K562 (cell line): ENCODE measurements at places on chromosomes 3 and 15.

DNA sequence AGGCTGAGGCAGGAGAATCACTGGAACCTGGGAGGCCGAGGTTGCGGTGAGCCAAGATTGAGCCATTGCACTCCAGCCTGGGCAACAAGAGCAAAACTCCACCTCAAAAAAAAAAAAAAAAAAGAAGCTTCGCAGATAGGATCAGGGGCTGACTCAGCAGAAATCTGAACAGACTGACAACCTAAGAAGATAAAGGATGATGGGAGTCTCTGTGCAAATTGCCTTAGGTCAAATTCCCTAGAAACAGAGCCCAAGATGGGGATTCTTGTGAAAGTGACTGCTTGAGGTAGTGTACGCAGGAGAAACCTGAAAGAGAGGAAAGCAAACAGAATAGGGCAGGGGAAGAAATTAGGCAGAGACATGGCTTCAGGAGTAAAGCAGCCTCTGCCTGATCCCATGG lies 160.8 kb upstream of the LRIG1 start:
- DNase-seq = no peak

GRCh38 chr15:98835876-98836275 lies 171.7 kb downstream of the PGPEP1L start:
- DNase-seq = no peak

- DNase-seq = no peak
These were observed 27.0 kb upstream of the CSPG5 start for GRCh38 chr3:47605652-47606051.

GRCh38 chr15:75233504-75234190 lies 24.5 kb upstream of the GOLGA6C start:
- no peak for DNase-seq

- DNase-seq = no peak
These were observed 10.7 kb downstream of the ARID3B start for GRCh38 chr15:74551714-74552113.

- DNase-seq = no peak
These were observed 13.6 kb upstream of the DENND6A start for GRCh38 chr3:57706462-57706861.

DNA sequence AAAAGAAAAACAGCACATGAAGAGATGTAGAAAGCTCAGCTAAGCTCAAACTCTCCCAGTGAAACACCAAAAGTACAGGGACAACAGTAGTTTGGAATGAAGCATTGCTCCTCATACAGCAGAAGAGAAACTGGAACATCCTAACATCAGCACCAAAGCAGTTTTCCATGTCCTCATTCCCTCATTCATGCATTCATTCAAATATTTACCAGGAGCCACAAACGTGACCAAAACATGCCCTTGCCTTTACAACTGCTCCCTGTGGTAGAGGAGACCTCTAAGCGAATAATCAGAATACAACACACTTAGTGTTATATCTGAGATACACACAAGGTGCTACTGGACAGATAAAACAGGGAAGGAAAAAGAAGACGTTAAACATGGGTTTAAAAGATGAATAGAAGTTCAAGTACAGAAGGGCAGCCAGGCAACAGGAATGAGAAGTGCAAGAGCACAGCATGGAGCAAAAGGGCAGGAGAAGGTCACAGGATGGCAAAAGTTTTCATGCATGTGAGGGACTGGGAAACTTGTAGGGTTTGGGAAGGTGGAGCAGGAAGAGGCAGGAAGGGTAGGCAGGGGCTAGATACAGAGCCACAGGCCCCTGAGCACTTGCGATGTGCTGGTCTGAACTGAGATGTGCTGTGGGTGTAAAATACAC lies 58.5 kb upstream of the LMCD1 start:
- DNase-seq = no peak

GRCh38 chr3:55721716-55722484 lies 234.8 kb upstream of the WNT5A start:
- DNase-seq = peak; percentile 8

GRCh38 chr15:31503758-31504461 lies 177.3 kb downstream of the KLF13 start:
- DNase-seq = no peak

GRCh38 chr3:8420612-8421011 lies 81.0 kb upstream of the LMCD1 start:
- DNase-seq = no peak

GRCh38 chr3:22960105-22960984 lies 242.8 kb upstream of the UBE2E2 start:
- DNase-seq = no peak

GRCh38 chr3:14343338-14344112 lies 58.9 kb upstream of the SLC6A6 start:
- DNase-seq = no peak

- DNase-seq = no peak
These were observed 39.1 kb downstream of the ATP2C1 start for GRCh38 chr3:130932979-130933378.
